ENCODE measurements at places on chromosomes 1 and 21. TPM values are rescaled to one million over a fixed set of nuclear protein-coding genes. Genes with fewer than 3 reads are reported as not detected.

The CHAF1B gene
- 52.7 TPM for total RNA-seq

DNA sequence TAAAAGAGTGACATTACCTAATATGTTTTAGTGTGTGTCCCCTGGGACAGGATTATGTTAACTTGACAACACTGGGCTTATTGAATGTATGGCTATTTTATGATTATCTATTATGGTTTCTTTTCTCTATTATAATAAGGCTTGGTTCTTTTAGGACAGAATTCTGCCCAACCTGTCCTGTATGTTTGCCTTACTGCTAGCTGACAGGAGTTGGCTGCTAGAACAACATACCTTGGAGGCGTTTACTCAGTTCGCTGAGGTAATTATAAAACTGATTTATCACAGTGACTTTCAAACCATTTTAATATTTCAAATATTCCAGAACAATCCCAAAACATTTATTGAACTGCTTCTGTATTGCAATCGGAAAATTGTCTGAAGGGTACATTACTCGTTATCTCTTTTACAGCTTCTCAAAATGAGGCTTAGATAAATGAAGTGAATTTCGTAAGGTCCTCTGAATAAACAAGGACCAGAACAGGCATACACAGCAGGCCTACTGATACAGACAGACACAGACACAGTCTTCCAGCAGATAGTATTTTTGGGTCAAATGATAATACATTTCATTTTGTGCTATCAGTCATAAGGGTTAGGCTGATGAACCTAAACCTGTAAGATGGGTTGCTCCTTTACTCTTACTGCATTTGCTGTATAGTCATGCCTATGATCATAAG lies 44.2 kb downstream of the SCYL3 start:
- no peaks in the 10 kb centered on the region for H3K27me3 ChIP-seq
- H3K4me3 ChIP-seq, result no peak overlapping the region
- DNase-seq, result peak; percentile 11

The SRM gene
- 176 TPM for total RNA-seq

DNA sequence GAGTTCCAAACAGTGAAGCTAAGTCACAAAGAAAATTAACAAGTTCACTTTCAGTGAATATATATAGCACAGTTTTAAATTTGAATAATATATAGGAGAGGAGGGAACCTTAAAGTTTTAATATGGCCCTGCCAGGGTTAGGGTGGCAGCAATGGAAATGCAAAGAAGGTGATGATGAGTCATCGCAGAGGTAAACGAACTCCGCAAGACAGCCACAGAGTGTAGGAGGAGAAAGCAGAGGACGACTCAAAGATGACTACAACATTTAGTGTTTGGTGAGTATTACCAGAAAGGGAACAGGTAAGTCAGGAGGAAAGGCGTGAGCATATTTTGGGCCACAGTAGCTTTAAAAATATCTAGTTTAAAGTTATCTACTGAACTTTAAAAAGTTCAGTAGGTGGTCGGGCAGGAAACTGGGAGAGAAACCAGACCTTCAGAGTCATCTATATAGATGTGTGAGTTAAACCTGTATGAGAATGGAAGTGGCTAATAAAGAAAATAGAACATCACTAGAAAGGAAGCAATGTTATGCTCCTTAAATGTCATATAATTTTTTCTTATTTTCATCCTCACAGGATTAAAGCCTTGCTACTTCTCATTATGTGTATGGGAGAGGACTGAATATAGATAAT lies 75.7 kb downstream of the UCHL5 start:
- H3K27me3 ChIP-seq, result no peaks in the 10 kb centered on the region
- no peaks in the 10 kb centered on the region for H3K36me3 ChIP-seq
- H3K4me3 ChIP-seq, result no peak overlapping the region
- H3K27ac ChIP-seq, result no peak overlapping the region
- H3K4me1 ChIP-seq, result no peaks in the 10 kb centered on the region

The KCNH1 gene
- total RNA-seq, result not detected

DNA sequence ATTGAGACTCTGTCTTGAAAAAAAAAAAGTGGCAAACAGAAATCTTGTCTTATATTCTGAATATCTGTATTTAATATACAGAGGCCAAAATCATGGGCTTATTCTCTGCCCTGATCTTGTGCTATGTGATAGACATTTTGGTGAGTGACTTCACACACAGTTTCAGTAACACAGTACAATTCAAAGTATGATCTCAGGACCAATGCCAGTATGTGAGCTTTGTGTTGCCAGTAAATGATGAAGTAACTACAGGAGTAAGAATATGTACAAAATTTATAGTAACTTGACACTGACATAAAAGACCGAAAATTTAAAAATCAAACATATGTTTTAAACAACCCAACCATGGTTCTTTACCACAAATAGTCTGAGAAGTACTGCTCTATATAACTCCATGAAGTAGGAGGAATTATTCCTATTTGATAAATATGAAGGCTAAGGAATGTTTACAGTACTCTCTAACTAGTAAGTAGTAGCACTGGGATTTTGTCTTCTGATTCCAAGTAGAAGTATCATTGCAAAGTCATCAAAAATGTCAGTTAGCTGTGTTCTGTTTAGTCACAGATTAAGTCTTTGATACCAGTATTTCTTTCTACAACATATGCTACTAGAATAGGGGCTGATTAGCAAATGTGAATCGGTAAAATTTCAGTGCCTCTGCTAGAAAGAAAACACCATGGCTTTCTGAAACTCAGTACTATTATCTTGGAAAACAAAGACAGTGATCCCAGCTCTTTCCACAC lies 25.3 kb downstream of the DPH5 start:
- no peak for DNase-seq
- no peak overlapping the region for H3K4me3 ChIP-seq
- no peaks in the 10 kb centered on the region for H3K36me3 ChIP-seq

Measured in A673 (cell line).